Stimulated activated effector memory CD8-positive, alpha-beta T cell treated with anti-CD3 and anti-CD28 coated beads, Interleukin-12 subunit alpha, Interleukin-12 subunit beta, amount 100 ng/mL, for 72 hours (primary cell): ENCODE measurements at places on chromosomes 1 and 21.

- no peak for DNase-seq
Measured at GRCh38 chr1:186113461-186113860, 261.6 kb downstream of the TPR start.

DNA sequence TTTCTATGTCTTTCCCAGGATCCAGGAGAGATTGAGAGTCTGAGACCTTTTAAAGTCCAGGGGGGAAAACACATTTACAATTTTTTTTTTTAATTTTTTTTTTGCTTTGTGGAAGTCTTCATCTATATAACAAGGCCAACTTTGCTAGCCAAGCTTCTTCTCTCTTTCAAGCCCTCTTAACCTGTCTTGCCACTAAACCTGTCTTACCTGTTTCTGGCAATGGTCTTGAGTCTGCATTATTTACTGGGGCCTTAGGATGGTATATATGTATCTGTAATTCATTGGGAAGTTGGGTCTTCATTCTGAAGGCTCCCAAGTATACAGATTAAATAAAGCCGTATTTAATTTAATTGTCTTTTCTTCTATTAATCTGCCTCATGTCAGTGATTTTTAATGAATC, 750.9 kb upstream of the B3GALT2 start:
- DNase-seq = no peak

DNA sequence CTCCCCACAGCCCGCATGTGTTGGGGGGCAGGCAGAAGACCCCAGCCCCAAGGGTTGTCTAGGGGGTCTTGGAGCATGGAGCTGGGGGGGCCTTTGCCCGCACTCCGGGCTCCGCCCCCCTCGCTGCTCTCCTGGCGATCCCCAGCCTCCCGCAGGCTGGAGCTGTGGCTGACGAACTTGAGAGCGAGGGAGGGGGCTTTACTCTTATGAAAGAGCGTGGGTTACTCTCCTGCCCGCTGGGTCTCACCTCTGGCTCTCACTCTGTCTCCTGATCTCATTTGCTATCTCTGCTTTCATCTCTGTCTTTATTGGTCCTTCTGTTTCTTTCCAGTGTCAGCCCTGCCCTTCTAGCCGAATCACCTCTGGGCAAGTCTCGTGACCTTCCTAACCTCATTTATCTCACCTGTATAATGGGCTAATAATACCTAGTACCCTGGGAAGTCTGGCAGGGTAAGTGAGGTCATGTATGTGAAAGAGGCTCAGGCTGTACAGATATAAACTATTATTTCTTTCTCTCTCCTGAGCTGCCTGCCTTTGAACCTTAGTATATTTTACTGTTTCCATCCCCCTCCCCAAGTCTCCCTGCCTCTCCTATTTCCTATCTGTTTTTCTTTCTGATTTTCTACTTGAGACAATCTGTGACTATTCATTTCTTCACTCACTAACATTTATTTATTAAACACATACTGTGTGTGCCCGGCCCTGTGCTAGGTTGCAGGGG, 731 bp downstream of the EFNA4 start:
- peak; percentile 60 for DNase-seq

DNA sequence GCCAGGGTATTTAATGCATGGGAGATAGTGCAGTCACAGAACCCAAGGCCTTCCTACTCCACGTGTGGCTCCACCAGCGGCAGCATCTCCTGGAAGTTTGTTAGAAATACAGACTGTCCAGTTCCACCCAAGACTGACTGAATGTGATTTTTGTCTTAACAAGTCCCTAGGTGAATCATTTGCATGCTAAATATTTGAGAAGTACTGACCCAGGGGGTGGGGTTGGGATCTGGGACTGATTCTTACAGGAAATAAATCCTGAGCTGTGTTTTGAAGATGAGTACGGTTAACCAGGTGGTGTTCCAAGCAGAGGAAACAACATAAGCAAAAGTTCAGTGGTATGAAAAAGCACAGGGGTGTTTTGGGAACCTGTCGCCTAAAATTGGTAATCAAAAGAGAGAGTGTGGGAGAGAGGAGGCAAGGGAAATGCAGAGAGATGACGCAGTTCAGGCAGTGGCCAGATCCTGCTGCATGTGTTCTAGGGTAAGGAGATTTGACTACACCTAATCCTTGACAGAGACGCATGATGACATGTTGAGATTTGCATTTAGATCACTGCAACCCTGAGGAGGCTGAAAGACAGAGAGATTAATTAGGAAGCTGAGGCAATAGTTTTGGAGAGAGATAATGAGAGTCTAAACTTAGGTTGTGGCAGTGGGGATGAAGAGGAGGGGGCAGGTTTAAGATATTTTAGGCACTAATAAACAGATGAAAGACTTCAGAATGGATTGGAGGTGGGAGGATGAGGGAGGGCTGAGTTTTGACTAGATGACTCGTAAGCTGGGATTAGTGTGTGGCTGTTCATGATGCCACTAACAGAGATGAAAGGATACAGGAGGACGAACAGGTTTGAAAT, 3.7 kb upstream of the ZNF326 start:
- no peak for DNase-seq

GRCh38 chr1:207949571-207950195, 38.8 kb upstream of the CD34 start:
- DNase-seq = no peak

- no peak for DNase-seq
Measured at GRCh38 chr1:94530373-94530878, 11.1 kb downstream of the F3 start.

- no peak for DNase-seq
Measured at GRCh38 chr1:183180218-183180617, 5.8 kb upstream of the LAMC2 start.

GRCh38 chr1:233707880-233708815, 94.2 kb downstream of the KCNK1 start:
- no peak for DNase-seq

DNA sequence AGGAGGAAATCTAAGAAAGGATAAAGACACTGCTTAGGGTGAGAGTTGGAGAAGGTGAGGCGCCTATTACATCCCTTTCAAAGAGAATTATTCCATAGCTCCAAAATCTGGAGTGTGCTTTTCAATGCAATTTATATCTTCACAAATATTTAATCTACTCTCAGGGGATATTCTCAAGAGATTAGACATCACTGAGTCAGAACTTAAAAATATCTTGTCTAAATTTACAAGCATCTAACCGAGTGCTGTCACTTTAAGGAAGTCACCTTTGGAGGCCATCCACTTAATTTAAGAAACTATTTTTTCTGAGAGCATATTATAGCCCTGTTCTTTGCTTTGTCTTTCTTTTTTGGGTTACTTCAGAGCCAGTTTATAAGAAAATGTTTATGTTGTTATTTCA, 134.6 kb downstream of the TNFSF18 start:
- DNase-seq = no peak

DNA sequence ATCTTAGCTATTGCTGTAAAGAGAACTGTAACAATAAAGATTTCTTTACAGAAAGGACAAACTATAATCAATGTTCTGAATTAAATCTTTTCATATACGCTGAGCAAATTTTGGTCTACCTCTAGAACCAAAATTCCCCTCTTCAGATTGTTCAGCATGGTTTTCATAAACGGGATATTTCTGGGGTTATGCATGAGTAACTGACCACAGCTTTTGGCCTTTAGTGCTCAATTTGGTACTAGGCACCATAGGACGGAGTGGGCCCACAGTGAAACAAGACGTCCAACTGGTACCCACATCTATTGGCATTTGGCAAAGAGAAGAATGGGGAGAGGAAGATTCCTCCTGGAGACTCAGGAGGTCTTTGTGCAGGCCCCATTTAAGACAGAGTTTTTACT, 184.5 kb downstream of the TGFBR3 start:
- peak; percentile 34 for DNase-seq

DNA sequence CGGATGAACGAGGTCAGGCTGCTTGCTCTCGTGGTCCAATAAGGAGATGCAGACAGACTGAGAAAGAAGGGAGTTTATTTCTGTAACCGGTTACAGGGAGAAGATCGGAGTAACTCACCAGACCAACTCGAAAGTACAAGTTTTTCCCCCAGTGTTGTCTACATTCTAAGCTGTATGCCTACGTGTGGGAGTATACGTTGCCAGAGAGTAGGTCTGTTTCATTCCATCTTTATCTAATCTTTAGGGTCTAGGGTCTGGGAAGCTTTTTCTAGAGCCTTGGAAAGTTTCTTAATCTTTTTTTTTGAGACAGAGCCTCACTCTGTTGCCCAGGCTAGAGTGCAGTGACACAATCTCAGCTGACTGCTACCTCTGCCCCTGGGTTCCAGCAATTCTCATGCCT, 4.7 kb upstream of the PADI1 start:
- no peak for DNase-seq

DNA sequence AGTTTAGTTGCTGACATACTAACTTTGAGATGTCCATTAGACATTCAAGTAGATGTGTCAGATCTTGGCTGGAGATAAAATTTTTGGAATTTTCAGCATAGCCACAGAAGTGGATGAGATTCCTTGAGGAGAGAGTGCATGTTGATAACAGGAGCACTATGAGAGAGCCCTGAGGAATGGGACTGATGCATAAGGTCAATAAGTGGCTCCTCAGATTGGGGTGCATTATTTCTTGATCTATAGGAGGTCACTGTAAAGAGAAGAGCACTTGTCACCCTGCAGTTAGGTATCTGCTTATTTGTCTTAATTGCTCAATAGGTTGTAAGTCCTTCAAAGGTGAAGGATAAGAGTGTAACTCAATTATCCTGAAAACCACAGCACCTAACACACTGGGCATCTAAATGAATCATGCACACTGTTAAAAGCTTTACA, 52.0 kb upstream of the TACSTD2 start:
- DNase-seq = no peak

- no peak for DNase-seq
Measured at GRCh38 chr1:26083208-26083607, 15.8 kb upstream of the TRIM63 start.

DNA sequence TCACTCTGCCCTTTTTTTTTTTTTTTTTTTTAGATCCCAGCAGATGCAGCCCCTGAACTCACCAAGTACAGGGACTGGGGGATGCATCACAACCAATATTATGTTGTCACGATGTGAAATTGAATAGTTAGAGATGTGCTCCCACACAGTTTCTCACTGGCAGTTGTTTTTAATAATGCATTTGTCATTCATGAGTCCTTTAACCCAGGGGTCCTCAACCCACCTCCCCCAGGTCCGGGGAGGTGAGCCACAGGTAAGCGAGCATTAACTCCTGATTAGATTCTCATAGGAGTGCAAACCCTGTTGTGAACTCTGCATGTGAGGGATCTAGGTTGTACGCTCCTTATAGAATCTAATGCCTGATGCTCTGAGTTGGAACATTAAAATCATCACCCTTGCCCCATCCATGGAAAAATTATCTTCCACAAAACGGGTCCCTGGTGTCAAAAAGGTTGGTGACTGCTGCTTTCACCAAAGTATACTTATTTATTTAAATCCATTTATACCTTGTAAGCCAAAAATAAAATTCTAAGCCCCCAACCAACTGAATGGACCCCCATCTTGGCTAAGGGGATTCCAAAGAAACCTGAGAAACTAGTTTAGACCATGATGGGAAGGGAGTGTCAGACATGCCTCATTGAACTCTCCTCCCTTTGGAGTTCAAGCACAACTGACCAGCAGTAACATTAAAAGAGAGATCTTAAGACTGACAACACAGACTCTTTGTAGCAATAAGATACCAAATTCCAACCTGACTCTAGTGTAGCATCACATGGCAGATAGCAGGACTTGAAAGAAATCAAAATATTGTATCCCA, 119.3 kb upstream of the ATP1A1 start:
- DNase-seq = no peak

DNA sequence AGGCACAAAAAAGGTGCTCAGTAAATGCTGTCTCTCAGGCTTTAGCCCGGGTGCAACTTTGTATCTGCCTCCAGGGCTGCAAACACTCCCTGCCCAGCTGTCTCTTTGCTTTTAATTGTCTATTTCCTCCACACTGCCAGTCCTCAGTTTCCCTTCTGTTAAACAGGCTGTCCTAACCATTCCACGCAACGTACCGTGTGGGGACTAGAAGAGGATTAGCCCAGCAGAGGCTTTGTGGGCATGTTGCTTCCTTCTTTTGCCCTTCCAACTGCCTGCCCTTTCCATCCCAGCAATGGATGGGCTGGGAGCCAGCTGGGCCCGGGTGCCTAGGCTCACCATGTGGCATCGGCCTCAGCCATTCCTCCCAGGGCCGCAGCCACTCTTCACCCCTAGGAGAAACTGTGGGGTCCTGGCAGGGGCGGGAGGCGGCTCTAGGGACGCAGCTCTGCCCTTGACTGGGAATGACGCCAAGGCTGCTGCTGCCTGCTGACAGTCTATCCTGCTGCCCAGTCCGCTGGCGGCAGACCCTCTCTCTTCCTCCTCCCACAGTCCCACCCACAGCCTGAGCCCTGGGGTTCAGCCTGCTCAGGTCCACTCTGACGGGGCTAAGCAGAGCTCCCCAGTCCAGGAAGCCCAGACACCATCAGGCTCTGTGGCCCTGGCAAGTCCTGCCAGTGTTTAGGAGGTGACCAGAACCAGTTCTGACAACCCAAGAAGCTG, 40.6 kb upstream of the LRP8 start:
- DNase-seq = no peak

- DNase-seq = no peak
Measured at GRCh38 chr1:43074244-43074643, 97.8 kb downstream of the EBNA1BP2 start.
